ENCODE measurements at places on chromosomes 13 and 19.

GRCh38 chr19:30497034-30497433 lies 124.8 kb downstream of the ZNF536 start:
- DNase-seq, result no peak

GRCh38 chr19:38538386-38538785 lies 79.4 kb downstream of the MAP4K1 start:
- no peak for DNase-seq

GRCh38 chr19:30076101-30076551 lies 134.1 kb downstream of the URI1 start:
- DNase-seq, result no peak

GRCh38 chr13:34076943-34077703 lies 259.2 kb downstream of the RFC3 start:
- peak; percentile 2 for DNase-seq

- DNase-seq, result no peak
These were observed 186.5 kb upstream of the SPRY2 start for GRCh38 chr13:80527400-80527799.

DNA sequence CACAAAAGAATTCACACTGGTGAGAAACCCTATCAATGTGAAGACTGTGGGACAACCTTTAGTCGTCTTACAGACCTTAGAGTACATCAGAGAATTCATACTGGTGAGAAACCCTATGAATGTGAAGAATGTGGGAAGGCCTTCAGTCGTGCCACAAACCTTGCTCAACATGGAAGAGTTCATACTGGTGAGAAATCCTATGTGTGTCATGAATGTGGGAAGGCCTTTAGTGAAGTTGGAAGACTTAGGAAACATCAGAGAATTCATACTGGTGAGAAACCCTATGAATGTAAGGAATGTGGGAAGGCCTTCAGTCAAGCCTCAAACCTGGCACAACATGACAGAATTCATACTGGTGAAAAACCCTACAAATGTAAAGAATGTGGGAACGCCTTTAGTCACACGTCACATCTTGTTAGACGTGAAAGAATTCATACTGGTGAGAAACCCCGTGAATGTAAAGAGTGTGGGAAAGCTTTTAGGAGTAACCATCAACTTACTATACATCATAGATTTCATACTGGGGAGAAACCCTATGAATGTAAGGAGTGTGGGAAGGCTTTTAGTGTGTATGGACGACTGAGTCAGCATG lies 24.0 kb upstream of the ZNF573 start:
- no peak for DNase-seq

DNA sequence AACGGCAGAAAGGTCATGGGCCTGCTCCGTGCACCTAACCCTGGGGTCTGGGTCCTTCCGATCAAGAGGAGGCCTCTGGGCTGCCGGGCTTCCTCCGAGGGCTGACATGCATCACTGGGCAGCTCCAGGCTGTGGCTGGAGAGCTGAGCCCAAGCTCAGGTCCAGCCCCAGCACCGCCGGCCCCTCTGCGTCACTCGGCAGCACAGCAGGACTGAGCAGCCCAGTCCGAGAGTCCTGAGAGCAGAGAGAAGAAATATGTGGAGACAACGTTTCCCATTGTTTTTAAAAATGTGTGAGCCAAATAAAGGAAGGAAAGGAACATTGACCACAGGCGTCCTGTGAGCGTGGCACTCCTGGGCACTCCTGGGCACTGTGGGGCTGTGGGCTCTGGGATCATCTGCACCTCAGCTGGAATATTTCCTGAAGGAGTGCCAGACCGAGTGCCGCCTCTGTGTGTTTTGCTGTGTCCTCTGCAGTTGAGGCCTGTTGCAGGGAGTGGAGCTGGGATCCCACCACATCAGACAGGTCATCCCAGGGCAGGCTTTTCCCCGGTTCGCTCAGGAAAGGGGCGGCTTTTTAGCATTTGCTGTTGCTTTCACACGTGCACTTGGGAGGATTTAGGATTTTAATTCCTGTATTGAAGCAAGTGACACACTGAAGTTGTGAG lies 37.8 kb upstream of the TFDP1 start:
- DNase-seq, result no peak

Data from B cell (primary cell).